Heart left ventricle (tissue), 16 donors: ENCODE measurements at places on chromosomes 4 and X.

DNA sequence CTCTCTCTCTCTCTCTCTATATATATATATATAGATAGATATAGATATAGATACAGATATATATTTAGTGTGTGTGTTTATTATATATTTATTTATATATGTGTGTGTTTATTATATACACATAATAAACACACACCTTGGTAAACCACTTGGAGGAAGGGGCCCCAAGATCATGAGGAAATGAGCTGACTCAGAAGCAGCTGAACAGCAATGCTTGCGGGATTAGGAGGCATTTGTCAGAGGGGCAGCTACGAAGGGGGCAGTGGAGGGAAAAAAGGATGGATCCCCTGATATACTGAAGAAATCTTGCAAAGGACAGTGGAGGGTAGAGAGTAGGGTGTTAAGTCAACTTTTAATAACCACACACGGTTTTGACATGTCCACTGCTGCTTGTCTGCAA is 120.0 kb upstream of the SORBS2 start:
- DNase-seq: no peak

GRCh38 chr4:27873596-27873995 is 1013.0 kb downstream of the STIM2 start:
- DNase-seq: no peak

DNA sequence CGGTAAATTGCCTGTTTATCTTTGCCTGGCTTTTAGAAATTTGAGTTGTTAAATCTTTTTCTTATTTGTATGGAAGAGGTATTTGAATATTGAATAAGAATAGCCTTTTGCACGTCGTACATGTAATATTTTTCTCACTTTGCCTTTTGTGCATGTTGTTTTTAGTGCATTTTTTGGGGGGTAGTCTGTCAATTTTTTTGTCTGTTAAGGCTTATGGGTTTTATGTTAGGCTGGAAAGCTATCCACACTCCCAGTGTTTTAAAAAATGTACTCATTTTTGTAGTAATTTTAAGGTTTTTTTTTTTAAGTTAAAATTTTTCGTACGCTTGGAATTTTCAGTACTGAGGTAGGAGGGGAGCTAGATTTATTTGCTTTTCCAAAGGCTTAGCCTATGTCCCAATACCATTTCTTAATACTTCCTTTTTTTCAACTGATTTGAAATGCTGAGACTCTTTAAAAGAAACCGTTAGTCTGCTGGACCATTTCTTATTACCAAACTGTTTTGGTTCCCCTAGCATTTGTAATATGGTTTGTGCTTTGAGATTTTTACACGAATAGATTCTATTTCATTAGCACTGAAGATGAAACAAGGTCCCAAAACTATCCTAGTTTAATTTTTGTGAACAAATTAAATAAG is 1.3 kb downstream of the HERC5 start:
- no peak for DNase-seq

DNA sequence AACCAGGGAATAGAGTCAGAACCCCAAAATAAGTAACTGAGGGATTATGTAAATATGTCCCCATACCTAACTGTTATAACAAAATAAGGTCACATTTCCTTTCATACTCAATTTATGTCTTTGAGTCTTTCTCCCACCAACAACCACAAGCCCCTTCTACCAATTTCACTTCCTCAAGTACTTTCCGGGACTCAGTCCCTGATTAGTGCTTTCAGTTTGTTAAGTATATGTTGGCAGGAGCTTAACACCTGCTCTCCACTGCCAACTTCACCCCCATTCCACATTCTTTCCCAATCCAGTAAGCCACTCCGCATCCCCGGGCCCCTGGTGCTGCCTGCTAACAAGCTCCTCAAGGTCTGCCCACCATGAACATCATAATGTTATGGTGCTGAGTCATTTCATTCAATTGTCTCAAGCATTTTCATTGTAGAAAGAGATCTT is 71.3 kb upstream of the SPRY1 start:
- no peak for DNase-seq

DNA sequence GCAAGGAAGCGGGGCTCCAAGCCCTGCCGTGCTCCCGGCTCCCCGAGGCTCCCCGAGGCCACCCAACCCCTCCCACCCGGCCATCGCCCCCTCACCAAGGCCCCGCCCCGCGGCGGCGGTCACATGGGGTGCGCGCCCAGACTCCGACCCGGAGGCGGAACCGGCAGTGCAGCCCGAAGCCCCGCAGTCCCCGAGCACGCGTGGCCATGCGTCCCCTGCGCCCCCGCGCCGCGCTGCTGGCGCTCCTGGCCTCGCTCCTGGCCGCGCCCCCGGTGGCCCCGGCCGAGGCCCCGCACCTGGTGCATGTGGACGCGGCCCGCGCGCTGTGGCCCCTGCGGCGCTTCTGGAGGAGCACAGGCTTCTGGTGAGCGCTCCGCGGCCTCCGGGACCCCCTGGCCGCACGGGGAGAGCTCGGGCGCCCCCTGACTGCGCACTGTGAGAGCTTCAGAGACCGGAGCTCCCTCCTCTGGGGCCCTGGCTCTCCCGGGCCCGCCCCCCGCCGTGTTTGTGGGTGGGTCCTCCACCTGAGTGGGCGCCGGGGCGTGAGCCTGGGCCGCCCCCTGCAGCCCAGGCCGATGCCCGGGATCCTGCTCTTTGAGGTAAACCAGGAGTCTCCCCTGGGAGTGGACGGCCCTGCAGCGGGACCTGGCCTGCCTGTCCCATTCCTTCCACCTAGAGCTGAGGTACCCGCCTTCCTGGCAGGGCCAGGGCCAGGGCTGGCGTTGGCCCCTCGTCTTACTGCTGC is at the start of gene IDUA:
TSS of gene IDUA (plus strand) at position 166 of the 745 bp plus-strand sequence. CDS start at position 207, 41 bp downstream.
- peak; percentile 85 for DNase-seq

GRCh38 chr4:154836030-154836429 is 55.0 kb downstream of the RBM46 start:
- no peak for DNase-seq

DNA sequence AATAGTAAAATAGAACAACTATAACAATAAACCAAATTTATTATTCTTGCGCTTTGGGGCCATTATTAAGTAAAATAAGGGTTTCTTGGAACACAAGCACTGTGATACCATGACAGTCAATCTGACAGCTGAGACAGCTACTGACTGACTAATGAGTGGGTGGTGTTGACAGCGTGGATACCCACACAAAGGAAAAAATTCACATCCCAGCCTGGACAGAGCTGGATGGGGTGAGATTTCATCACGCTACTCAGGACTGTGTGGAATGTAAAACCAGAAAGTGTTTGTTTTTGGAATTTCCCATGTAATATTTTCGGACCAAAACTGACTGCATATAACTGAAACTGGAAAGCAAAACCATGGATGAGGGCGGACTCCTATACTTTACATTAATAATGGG is 48.8 kb downstream of the IGFBP7 start:
- no peak for DNase-seq

- no peak for DNase-seq
Measured at GRCh38 chr4:1086011-1086410, 27.4 kb downstream of the RNF212 start.

GRCh38 chr4:59644765-59645164 is 1555.4 kb upstream of the ADGRL3 start:
- no peak for DNase-seq

- no peak for DNase-seq
Measured at GRCh38 chrX:97909245-97909644, 1025.5 kb downstream of the RPA4 start.

GRCh38 chr4:95170176-95170575 is 378.6 kb downstream of the UNC5C start:
- no peak for DNase-seq

GRCh38 chr4:115674485-115674884 is 561.1 kb upstream of the NDST4 start:
- DNase-seq: no peak

DNA sequence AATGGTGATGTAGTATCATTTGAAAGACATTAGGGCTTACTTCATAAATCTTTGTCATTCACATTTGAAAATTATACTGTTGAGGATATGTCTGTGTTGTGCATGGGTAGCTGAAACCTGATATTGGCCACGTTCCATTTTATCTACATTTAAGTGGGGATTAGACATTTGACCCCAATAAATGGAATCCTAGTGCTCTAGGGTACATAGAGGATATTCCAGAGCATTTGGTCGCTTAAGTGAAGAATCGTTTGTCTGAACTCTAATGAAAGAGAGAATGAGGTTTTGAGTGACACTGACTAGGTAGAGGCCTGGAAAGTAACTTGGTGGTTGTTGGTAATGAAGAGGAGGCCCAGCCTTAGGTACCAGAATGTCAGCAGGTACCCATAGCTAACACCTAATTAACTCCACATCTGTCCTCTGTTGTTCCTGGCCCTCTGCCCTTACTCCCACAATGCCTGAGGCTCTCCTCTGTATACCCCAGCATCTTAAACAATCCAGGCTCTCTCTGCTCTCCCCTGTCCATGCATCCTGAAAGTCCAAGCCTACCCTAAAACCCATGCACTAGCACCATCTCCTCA is 299.5 kb upstream of the KLF3 start:
- DNase-seq: no peak

DNA sequence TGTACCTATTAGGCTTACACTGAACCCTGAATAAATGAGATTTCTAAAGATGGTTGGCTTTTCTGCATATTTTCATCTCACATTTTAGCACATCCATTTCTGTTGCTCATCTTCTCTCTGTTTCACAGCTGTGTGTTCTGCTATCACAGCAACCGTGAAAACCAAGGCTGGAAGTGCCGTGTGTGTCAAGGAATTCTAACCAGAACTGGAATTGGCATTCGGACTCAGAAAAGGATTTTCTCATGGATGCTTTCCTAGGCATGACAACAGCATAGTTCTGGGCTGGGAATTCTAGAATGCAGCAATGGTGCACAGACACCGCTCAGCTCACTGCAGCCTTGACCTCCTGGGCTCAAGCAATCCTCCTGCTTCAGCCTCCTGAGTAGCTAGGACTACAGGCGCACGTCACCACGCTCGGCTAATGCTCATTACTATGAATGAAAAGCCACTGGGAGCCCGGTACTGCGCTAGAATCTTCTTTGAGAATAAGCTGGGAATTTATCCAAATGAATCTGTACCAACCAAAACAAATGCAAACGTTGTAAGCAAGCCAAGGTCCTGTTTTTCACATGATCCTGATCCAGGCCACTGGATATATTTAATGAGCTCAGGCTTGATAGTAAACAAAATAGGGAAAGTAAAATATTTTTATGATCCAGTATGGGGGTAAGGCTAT is 105.2 kb downstream of the RBM47 start:
- no peak for DNase-seq

DNA sequence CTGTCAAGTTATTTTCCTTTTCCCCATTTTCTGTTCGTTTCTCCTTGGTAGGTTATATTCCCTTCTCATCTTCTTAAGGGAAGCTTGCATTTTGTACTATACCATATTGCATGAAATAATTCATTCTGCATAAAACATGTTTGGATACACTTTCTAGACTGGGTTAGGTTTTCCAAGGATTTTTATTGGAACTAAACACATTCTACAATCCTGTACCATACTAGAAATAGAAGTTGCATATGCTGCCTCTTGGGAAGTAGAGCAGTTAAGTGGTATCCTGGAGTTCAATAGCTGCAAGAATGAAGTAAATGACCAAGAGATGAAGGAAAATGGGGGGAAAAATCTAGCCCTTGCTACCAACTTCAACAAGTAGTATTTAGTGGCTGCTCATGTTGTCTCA is 393.7 kb upstream of the SLIT2 start:
- DNase-seq: no peak

GRCh38 chr4:127211650-127212560 is 420.9 kb upstream of the INTU start:
- no peak for DNase-seq
